ENCODE measurements at places on chromosomes 12 and 14. TPM values are rescaled to one million over a fixed set of nuclear protein-coding genes. Genes with fewer than 3 reads are reported as not detected.

- no peaks in the 10 kb centered on the region for H3K27me3 ChIP-seq
- no peak overlapping the region for H3K4me3 ChIP-seq
- no peak for DNase-seq
Measured at GRCh38 chr12:104761091-104761490, 197.0 kb downstream of the SLC41A2 start.

ANO2 gene
- not detected for total RNA-seq

DNA sequence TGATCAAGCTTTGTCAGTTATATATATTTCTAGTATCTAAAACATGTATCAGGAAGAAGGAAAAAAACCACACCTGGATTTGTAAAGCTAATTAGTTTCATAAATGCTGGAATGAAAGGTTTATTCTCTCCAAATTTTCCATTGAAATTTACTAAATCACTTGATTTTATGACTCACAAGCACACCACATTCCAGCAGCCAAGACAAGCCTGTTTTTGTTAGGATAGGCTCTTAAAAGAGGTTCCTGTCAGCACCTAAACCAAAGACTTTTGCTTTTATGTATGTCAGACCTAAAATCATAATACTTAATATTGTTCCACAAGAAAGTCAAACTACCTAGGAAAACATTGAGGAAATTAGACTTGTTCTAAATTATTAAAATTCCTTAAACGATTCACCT, 85.3 kb upstream of the PAWR start:
- H3K4me3 ChIP-seq = no peak overlapping the region
- H3K4me1 ChIP-seq = peaks cover 14% of the 10 kb centered on the region
- DNase-seq = no peak
- H3K36me3 ChIP-seq = peaks cover 32% of the 10 kb centered on the region

- DNase-seq = no peak
- no peak overlapping the region for H3K4me3 ChIP-seq
- no peaks in the 10 kb centered on the region for H3K27me3 ChIP-seq
- no peaks in the 10 kb centered on the region for H3K36me3 ChIP-seq
- H3K27ac ChIP-seq = no peak overlapping the region
Measured at GRCh38 chr12:115245020-115245419, 561.0 kb upstream of the TBX3 start.

CACNA2D4 gene
- not detected for total RNA-seq

GARIN6 gene
- total RNA-seq = not detected

GRCh38 chr12:62602255-62603060, 135.8 kb downstream of the MON2 start:
- H3K4me1 ChIP-seq = peaks cover 18% of the 10 kb centered on the region
- H3K4me3 ChIP-seq = peak overlapping the region; percentile 85
- peaks cover 41% of the 10 kb centered on the region for H3K36me3 ChIP-seq
- H3K27me3 ChIP-seq = no peaks in the 10 kb centered on the region
- peak; percentile 98 for DNase-seq

DNA sequence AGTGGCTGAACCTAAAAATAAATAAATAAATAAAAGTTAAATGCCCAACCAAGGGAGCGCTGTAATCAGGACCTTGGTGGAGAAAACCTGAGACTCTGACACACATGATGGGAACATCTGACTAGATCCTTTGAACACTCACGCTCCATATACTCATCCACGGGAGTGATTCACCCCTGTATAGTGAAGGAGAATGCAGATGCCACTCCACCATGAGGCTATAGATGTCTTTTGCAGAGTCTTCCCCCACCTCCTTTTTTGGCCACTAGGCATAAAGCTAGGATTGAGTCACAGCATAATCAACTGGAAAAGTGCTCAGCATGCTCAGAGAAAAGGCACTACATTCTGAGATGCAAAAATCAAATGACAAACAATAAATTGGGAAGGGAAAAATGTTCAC, 19.0 kb downstream of the ADAM20 start:
- H3K27me3 ChIP-seq = no peaks in the 10 kb centered on the region
- H3K27ac ChIP-seq = no peak overlapping the region
- DNase-seq = no peak
- H3K36me3 ChIP-seq = no peaks in the 10 kb centered on the region
- no peak overlapping the region for H3K4me3 ChIP-seq

DNA sequence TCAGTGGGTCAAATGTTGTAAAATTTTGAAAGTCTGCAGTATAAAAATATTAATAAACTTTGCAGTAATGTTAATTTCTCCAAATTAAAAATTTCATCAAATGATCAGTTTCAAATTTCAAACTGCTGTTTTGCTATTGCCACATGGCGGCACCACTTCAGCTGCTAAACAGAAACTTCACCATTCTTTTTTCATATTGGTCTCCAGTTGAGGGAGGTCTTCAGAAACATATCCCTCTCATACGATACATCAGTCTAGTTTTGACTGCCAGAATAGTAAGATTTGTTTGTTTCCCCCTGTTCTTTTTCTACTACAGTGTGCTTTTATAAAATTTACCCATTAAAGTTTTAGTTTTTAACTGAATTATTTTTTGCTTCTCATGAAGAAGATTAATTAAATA, 4.2 kb upstream of the TRHDE start:
- no peaks in the 10 kb centered on the region for H3K27me3 ChIP-seq
- peak overlapping the region; percentile 43 for H3K27ac ChIP-seq
- no peak for DNase-seq
- H3K36me3 ChIP-seq = peaks cover 24% of the 10 kb centered on the region

PSMC1 gene
- 401 TPM for total RNA-seq

GRCh38 chr14:104333646-104334423, 195.4 kb downstream of the KIF26A start:
- no peak overlapping the region for H3K27ac ChIP-seq
- no peaks in the 10 kb centered on the region for H3K36me3 ChIP-seq
- H3K27me3 ChIP-seq = no peaks in the 10 kb centered on the region
- no peak overlapping the region for H3K4me3 ChIP-seq

CPNE6 gene
- not detected for total RNA-seq

DNA sequence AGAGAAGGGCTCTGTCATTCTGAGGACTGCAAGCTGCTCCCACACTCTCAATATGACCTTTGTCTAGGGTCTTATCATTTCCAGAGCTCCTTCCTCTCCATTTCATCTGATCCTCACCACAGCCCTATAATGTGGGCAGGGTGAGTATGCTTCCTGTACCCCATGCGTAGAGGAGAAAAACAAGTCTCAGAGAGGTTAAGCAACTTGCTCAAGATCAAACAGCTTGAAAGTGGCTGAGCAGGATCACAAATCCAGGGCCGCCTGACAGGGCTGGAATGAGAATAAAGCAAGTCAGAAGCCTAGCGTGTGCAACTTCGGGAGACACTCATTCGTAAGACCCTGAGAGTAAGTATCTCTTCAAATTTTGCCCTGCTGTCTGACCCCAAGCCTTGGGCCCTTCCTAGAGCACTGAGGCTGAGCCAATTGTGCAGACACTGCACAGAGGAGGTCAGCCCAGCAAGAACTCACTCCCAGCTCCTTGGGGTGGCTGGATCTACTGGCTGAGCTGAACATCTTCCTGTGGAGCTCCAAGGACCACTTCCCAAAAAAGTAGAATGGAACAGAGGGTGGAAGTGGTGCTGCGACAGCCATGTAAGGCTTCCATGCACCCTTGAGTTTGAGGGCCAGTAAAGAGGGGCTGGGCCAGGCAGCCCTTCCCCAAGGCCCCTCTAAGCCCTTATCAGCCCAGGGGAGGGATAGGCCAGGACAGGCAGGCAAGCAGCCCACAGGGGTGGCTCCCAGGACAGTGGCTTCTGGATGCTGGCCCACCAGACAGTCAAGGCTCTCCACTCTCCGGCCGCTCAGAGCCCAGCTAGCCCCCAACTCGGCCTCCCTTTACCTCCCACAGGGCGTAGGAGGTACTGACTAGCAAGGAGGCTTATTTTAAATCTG, 10.5 kb downstream of the ZFP36L1 start:
- H3K4me1 ChIP-seq = peaks cover 51% of the 10 kb centered on the region
- H3K36me3 ChIP-seq = peaks cover 6% of the 10 kb centered on the region
- DNase-seq = no peak
- no peak overlapping the region for H3K27ac ChIP-seq
- no peaks in the 10 kb centered on the region for H3K27me3 ChIP-seq

TAS2R9 gene
- total RNA-seq = not detected

ASIC1 gene
- 0.50 TPM for total RNA-seq

GRCh38 chr14:51954031-51954430, 35.3 kb upstream of the RTRAF start:
- H3K27me3 ChIP-seq = no peaks in the 10 kb centered on the region
- H3K4me3 ChIP-seq = no peak overlapping the region
- H3K36me3 ChIP-seq = no peaks in the 10 kb centered on the region

DNA sequence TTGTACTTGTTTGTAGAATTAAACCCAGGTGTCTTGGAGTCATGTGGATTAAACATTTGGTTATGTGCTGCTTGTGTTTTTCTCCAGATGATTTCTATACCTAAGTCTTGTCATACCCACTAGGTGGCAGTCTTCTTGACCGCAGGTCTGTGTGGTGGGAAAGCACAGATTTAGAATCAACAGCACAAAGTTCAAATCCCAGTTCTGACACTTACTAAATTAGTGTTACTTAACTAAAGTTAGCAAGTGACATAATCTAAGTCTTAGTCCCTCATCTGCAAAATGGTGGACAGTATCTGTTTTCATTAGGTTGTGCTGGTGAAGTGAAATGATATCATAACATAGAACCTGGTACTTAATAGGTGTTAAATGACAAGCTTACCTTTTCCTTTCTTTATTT, 151.0 kb upstream of the ARHGAP5 start:
- H3K27me3 ChIP-seq = no peaks in the 10 kb centered on the region
- DNase-seq = no peak
- no peaks in the 10 kb centered on the region for H3K36me3 ChIP-seq

- H3K4me3 ChIP-seq = no peak overlapping the region
- H3K27ac ChIP-seq = no peak overlapping the region
- H3K27me3 ChIP-seq = no peaks in the 10 kb centered on the region
Measured at GRCh38 chr14:67934862-67935261, 115.3 kb downstream of the RAD51B start.

DPY19L2 gene
- total RNA-seq = 7.0 TPM

B4GALNT1 gene
- total RNA-seq = 950 TPM

SLC6A15 gene
- 0.18 TPM for total RNA-seq

DNA sequence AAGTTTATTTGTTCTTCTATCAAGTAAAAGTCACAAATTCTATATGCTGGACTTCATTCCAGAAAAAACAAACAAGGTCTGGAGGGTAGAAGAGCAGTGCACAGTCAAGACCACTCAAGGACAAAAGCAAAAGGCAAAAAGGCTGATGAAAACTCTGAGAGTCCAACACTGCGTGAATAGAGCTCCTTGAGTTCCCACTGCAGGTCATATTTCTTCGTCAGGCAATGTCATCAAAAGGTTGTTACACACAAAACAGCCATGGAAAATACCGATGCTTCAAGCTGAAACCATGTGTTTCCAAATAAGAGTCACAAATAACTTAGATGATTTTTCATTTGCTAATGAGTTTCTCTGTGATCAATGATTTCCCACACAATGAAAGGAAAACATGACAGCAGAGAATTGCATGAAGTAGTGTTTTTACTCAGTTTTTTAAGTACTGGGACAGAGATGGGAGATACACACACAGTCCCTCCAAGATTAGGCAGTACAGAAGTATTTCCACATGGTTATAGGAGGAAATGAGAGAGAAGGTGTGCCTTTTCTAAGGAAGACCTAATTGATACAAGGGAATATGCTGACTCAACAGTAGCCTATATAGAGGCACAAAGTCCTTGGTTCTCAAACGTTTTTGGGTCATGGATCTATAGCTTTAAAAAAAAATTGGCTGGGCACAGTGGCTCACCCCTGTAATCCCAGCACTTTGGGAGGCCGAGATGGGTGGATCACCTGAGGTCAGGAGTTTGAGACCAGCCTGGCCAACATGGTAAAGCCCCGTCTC, 177.7 kb downstream of the MED13L start:
- no peak overlapping the region for H3K27ac ChIP-seq
- peaks cover 9% of the 10 kb centered on the region for H3K36me3 ChIP-seq
- peaks cover 14% of the 10 kb centered on the region for H3K4me1 ChIP-seq
- H3K4me3 ChIP-seq = no peak overlapping the region

CRIP2 gene
- total RNA-seq = 3.8 TPM

- H3K4me1 ChIP-seq = no peaks in the 10 kb centered on the region
- DNase-seq = no peak
- H3K27me3 ChIP-seq = no peaks in the 10 kb centered on the region
- no peaks in the 10 kb centered on the region for H3K36me3 ChIP-seq
Measured at GRCh38 chr14:63689132-63689531, 38.7 kb downstream of the SGPP1 start.

INHBE gene
- 2.5 TPM for total RNA-seq

DNA sequence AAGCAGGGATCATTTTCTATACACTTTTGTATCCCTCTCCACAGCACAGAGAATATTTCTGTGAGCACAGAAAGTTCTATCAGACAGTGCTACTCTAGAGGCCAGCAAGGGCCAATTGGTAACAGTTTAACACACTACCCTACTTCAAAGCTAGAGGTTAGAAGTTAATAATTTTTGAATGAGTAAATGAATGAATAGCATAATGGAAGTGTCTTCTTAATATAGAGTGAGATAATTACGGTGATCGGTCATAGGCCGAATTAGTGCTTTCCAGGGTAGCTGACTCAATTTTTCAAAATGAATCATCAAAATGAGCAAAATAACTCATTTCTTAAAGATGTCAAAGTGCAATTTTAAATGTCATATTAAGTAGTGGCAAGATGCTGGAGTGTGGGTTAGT, 67.0 kb upstream of the CCDC198 start:
- H3K27ac ChIP-seq = no peak overlapping the region
- no peaks in the 10 kb centered on the region for H3K36me3 ChIP-seq
- no peak overlapping the region for H3K4me3 ChIP-seq
- DNase-seq = no peak
- H3K27me3 ChIP-seq = no peaks in the 10 kb centered on the region

GRCh38 chr12:29818916-29819623, 35.3 kb upstream of the TMTC1 start:
- no peak for DNase-seq
- no peak overlapping the region for H3K27ac ChIP-seq
- H3K27me3 ChIP-seq = 0 out of 2 replicates have a peak, but pooled peaks cover 4% of the 10 kb centered on the region

- DNase-seq = no peak
- no peak overlapping the region for H3K4me3 ChIP-seq
- peaks cover 12% of the 10 kb centered on the region for H3K27me3 ChIP-seq
- no peak overlapping the region for H3K27ac ChIP-seq
Measured at GRCh38 chr14:44912041-44912869, 49.5 kb downstream of the KLHL28 start.

GPRC5A gene
- 2.8 TPM for total RNA-seq

DNA sequence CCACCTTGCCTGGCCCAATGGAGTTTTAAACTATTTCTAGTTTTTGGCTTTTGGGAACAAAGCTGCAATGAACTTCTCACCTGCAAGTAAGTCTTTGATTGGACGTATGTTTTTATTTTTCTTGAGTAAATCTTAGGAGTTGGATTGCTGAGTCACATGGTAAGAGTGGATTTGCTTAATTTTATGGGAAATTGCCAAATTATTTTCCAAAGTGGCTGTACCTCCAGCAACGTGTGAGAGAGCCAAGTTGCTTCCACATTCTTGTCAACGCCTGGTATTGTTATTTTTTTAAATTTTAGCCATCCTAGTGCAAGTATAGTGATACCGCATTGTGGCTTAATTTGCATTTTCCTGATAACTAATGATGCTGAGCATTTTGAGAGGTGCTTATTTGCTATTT, 136.6 kb downstream of the LMNTD1 start:
- no peaks in the 10 kb centered on the region for H3K4me1 ChIP-seq
- no peak for DNase-seq
- no peaks in the 10 kb centered on the region for H3K36me3 ChIP-seq
- no peaks in the 10 kb centered on the region for H3K27me3 ChIP-seq

GRCh38 chr12:62210422-62210821, 49.8 kb upstream of the USP15 start:
- H3K4me1 ChIP-seq = no peaks in the 10 kb centered on the region
- H3K27me3 ChIP-seq = no peaks in the 10 kb centered on the region
- no peak overlapping the region for H3K27ac ChIP-seq
- no peaks in the 10 kb centered on the region for H3K36me3 ChIP-seq
- DNase-seq = no peak

All from SJSA1 (cell line).